ENCODE measurements at places on chromosomes 1 and 21.
A peak's percentile ranks its signal among the peaks of the same experiment; 100 is the strongest.

GRCh38 chr1:245856944-245857531 lies 650.0 kb downstream of the SMYD3 start:
- no peak for DNase-seq

DNA sequence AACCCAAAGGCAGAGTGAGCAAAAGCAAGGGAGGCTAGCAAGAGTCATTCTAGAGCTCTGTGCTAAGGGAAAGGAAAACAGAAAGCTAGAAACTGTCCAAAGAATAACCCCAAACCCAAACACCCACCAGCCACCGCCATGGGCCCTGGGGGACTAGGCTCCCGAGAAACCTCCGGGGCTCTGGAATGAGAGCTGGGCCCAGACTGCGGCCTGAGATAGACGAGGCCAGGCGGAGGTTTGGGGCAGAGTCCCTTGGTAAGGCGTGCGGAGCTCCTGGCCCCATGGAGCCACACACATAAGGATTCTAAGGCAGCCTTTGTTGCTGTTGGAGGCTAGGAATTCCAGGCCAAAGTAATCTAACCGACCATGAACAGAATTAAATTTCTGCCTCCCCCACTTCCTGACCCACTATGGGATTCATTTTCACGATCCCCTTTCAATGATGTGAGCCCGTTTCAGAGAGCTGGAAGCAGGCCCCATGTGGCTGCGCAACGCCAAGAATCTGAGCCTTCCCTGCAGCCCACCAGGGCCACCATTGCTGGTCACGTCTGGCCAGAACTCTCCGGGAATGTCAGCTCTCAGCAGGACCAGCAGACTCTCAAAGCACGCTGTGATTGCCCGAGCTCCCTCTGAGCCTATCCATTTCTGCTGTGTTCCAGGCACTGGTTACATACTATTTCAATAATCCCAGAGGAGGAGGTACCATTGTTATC lies 145.0 kb downstream of the TRABD2B start:
- DNase-seq = no peak

GRCh38 chr1:19186001-19186400 lies 24.1 kb downstream of the UBR4 start:
- DNase-seq = no peak

DNA sequence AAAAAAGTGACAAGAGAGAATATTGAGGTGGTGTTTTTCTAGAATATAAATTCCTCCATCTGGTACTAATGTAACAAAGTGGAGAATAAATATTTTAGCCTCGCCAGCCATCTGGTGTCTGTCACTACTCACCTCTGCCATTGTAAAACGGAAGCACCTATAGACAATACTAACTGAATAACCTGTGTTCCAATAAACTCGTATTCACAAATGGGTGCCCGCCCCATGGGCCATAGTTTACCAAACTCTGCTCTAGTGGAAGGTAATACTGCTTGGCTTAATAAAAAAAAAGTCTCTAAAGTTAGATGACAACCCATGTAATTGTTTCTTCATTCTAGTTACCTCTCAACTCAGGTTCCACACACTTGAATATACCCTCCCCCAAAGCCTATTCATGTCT lies 8.1 kb downstream of the MIS18A start:
- no peak for DNase-seq

- no peak for DNase-seq
These were observed 17.0 kb downstream of the AGT start for GRCh38 chr1:230696722-230697437.

DNA sequence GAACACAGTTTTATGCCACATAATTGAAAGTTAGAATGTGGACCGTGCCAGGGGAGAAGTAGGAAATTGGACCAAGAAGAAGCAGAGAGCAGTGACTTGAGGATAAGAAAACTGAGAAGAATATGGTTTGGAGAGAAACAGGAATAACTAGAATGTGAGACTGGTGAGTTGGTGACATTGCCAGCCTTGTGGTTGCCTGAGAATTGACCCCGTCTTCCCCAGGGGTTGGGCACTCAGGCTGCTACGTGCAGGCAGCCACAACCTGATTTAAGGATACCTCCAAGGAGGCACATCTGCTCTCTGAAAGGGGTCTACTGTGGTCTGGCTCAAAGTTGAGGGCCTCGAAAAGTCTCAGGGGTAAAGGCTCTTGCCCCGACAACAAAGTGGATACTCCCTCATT lies 112.1 kb upstream of the ARTN start:
- no peak for DNase-seq

DNA sequence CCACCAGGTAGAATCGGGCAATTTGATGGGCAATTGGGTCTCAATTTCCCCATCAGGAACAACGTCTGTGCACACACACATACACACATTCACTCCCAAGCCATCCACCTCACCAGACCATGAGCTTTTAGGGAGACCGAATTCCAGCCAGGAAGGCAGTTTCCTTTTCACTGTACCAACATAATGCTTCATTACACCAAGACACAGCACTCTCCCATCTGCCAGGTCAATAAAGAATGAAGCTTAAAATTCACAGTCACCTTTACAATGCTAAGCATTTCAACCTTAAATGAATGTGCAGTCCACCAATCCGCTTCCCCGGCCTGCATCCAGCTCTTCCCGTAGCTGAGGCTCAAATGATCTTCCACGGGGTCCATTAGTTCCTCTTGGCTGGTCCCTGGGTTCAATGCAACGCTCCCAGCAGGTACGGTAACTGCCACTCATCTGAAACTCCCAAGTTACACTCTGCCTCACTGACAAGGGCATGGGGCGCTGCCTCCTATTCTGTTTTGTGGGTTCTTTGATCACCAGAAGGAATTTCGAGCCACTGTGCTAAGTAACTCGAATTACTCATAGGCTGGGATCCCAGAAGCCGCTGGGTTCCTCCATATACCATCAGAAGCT lies 105.0 kb downstream of the SIM2 start:
- DNase-seq = peak; percentile 72

- DNase-seq = no peak
These were observed 89.0 kb upstream of the HMCN1 start for GRCh38 chr1:185645162-185645640.
